Osteoblast (primary cell): ENCODE measurements at places on chromosomes 7 and 10.

GRCh38 chr7:142451296-142451695 is 193.4 kb upstream of the PRSS58 start:
- no peak for DNase-seq
- H3K27me3 ChIP-seq: no peaks in the 10 kb centered on the region
- H3K4me1 ChIP-seq: no peaks in the 10 kb centered on the region
- no peak overlapping the region for H3K4me3 ChIP-seq

DNA sequence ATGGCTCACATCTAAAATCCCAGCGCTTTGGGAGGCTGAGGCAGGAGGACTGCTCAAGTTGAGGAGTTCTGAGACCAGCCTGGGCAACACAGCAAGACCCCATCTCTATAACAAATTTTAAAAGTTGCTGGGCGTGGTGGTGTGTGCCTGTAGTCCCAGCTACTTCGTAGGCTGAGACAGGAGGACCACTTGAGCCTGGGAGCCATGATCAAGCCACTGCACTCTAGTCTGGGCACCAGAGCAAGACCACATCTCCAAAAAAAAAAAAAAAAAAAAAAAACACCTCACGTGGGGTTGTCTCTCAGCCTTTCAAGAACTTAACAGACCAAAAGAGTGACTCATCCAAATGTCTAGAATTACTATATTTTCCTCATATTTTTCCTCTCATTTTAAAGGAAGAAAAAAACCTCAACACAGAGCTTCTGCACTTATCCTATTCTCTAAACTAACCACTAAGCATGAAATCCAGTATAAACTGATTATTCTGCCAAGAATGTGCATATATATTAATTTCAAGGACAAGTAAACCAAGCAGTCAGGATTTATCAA is 46.3 kb downstream of the CUL2 start:
- peaks cover 13% of the 10 kb centered on the region for H3K36me3 ChIP-seq
- no peak overlapping the region for H3K4me3 ChIP-seq
- H3K4me1 ChIP-seq: peaks cover 26% of the 10 kb centered on the region
- H3K27ac ChIP-seq: no peak overlapping the region
- H3K27me3 ChIP-seq: no peaks in the 10 kb centered on the region
- DNase-seq: peak; percentile 76

- H3K27ac ChIP-seq: no peak overlapping the region
- H3K36me3 ChIP-seq: no peaks in the 10 kb centered on the region
- no peak for DNase-seq
- no peak overlapping the region for H3K4me3 ChIP-seq
Observed at GRCh38 chr7:78691584-78691983, 761.9 kb downstream of the MAGI2 start.

- H3K27me3 ChIP-seq: no peaks in the 10 kb centered on the region
- no peaks in the 10 kb centered on the region for H3K36me3 ChIP-seq
- H3K4me1 ChIP-seq: peaks cover 16% of the 10 kb centered on the region
- DNase-seq: no peak
- H3K27ac ChIP-seq: no peak overlapping the region
Observed at GRCh38 chr7:84021292-84021908, 173.2 kb downstream of the SEMA3A start.

GRCh38 chr7:139451638-139452037 is 31.8 kb downstream of the KLRG2 start:
- H3K27ac ChIP-seq: peak overlapping the region; percentile 28
- no peaks in the 10 kb centered on the region for H3K27me3 ChIP-seq
- peak; percentile 95 for DNase-seq
- no peaks in the 10 kb centered on the region for H3K36me3 ChIP-seq
- peaks cover 23% of the 10 kb centered on the region for H3K4me1 ChIP-seq
